Activated CD4-positive, alpha-beta T cell treated with anti-CD3 and anti-CD28 coated beads for 36 hours (primary cell): ENCODE measurements at places on chromosomes 3 and 15.

GRCh38 chr15:50064673-50065072, 54.4 kb downstream of the ATP8B4 start:
- no peak for DNase-seq

DNA sequence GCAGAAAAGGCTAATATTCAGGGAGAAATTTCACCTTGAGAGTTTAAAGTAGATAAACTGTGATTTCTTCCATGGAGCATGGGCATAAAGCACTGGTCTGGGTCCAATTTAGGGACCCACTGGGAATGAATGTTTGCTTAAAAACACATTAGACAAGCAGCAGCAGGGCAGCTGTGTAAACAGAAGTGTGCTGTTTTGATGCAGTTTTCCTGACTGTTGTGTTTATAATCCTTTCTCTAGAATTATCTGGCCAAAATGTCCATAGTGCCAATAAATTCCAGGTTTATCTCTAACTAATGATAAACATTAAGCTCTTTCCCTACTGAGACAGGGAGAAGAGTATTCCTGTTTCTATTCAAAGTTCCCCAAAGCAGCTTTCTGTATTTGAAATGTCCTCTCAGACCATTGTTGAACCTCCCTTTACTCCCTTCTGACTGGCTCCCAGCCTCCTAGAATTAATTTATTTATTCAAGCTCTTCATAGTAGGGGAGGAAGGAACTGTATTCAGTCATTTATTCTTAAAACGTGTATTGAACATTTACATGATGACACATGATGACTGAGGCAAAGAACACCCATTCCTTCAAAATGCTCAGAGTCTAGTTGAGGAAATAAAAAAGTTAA, 7.0 kb upstream of the TM4SF18 start:
- no peak for DNase-seq

GRCh38 chr15:86799226-86799625, 719.6 kb downstream of the AGBL1 start:
- no peak for DNase-seq

DNA sequence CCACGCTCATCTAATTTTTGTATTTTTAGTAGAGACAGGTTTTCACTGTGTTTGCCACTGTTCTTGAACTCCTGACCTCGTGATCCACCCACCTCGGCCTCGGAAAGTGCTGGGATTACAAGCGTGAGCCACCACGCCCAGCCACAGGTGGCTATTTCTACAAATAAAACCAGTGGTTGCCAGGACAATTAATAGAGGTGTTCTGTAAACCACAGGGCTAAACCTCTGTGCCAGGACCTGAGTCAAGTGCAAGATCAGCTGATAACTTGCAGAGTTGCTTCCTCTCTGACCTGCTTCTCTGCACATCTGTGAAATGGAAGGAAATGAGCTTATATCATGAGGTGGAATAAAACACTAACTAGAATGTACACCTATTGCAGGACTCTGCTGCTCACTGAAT, 72.8 kb downstream of the CD200R1L start:
- peak; percentile 22 for DNase-seq

GRCh38 chr3:160008961-160009360, 20.3 kb downstream of the IL12A start:
- DNase-seq = no peak

- peak; percentile 15 for DNase-seq
Measured at GRCh38 chr3:190696777-190697501, 165.6 kb downstream of the GMNC start.

DNA sequence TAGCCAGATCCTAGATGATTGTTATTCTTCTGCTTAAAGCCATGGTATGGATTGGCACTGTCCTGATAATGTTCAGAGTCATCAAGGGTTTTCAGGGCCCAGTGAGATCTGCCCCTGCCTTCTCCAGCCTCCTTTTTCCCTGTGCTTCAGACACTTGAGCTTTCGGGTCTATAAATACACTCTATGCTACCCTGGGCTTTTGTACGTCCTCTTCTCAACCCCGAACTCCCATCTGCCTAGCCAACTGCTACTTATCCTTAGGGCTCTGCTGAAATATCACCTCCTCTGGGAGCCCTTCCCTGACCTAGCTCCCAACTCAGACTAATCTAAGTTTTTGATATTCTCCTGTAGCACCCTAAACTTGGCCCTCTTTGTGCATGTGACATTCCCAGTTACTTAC, 115.3 kb downstream of the OPA1 start:
- DNase-seq = no peak

- no peak for DNase-seq
Measured at GRCh38 chr3:42504334-42505127, 2.1 kb downstream of the VIPR1 start.

DNA sequence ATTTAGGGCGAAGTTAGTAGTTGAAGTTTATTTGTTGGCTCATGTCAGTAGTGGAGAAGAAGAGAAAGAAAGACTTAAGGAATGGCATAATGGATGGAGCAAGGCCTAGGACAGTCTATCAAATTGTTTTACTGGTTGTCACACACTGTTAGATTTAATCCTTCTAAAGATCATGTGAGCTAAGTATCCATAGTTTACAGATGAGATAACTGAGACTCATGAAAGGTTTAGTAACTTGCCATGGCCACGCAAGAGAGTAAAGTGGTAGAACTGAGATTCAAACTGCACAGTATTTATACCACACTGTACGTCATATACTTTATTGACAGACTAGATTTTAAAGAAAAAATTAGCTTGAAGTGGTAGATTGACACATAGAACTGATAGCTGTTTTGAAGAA, 11.4 kb downstream of the SPRED1 start:
- no peak for DNase-seq

GRCh38 chr3:24401811-24402185, 92.9 kb downstream of the THRB start:
- DNase-seq = no peak

- DNase-seq = no peak
Measured at GRCh38 chr3:157166561-157166960, 6.6 kb upstream of the CCNL1 start.

DNA sequence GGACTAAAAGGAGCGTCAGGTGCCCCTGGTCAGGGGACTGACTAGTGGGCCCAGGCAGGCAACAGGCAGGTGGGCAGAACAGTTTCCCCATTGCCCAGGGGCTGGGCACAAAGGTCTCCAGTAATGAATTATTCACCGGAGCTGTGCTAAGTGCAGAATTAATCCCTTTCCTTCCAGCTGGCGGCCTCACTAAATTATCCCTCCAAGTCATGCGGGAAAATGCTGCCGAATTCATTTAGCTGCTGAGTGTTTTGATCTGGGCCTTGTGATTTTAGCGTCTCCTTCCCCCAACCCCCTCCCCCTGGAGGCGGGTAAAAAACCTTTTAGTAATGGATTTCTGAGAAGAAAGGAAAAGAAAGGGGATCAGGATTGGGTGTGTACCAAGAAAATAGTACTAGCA, 47.2 kb downstream of the CCDC33 start:
- no peak for DNase-seq

DNA sequence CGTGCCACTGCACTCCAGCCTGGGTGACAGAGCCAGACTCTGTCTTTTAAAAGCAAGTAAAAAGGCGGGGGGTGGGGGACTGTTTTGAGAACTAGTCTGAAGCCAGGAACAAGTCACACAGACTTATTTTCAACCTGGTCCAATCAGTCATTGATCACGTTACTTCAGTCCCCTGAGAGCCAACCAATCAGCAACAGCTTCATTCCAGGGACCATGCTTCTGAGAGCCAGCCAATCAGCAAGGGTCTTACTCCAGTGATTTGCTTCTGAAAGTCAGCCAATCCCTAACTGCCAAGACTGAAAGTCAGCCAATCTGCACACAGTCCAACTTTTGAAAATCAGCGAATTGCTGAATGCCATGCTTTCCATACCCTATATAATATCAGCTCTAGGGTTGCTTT, 48.6 kb upstream of the C15orf39 start:
- DNase-seq = peak; percentile 42

DNA sequence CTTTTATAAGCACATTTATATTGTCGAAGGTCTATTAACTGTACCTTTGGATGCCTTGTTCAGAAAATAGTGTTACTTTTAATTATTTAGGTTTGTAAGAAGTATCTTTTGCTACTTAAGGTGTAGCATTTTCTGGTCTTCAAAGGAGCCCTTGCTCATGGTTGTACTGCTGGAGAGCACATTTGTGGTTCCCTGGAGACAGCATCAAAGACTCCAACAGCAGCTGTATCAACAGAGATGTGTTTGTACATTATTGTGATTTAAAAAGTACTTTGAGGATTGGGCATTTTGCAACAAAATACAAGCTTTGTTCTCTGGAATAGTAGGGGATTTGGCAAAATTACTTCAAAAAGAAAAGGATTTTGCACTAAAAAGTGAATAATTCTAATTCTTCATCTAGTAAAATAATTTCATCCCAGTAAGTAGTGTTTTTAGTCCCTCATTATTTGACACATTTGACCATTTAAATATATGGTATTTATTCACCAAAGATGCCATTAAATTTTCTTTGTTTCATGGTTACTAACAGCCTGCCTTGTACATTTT, 16.5 kb downstream of the TBC1D23 start:
- no peak for DNase-seq

DNA sequence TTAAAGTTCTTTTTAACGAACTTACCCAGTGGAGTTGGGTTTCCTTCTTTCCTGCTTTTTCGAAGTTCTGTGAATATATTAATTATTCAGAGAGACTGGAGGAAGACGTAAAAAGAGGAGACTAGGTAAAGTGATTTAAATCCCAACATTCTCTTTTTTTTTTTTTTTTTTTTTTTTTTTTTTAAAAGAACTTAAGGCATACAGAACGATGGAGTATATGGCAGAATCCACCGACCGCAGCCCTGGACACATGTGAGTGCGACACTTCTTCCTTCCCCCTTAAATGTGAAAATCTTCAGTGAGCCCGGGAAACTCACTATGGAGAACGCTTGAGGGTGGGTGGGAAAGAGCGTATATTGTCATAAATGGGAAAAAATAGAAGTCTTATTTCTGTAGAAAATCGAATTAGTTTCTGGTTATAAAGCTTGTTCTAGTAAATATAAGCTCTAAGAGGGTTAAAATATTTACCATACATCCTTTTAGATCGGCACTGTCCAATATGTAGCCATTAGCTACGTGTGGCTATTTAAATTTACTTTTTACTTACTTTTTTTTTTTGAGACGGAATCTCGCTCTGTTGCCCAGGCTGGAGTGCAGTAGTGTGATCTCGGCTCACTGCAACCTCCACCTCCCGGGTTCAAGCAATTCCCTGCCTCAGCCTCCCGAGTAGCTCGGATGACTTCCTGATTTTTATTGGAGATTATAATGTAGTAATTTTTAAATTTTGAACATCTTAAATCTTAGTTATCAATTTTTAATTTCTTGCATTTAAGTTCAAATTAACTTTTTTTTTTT, 892 bp downstream of the NMD3 start:
- peak; percentile 38 for DNase-seq

- no peak for DNase-seq
Measured at GRCh38 chr15:76972389-76973361, 22.3 kb upstream of the PSTPIP1 start.

GRCh38 chr3:125140818-125141595, 71.5 kb downstream of the SLC12A8 start:
- no peak for DNase-seq

DNA sequence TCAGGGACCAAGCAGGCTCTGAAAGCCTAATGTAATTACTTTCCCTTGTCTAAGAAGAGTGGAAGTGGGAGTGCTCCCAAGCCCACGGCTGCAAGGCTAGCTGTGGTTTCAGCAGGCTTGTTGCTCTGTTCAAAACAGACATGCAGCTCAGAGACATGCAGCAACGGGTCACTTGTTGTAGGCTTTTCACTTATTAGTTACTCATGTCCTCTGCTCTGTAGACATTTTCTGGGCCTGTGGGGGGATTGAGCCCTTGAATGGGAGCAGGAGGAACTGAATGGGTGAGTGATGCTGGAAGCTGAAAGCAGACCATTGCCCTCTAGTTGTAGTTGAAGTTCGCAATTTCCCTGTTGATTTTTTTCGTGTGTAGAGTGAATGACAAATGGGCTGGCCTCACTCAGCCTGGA, 261.9 kb upstream of the NR2E3 start:
- no peak for DNase-seq

DNA sequence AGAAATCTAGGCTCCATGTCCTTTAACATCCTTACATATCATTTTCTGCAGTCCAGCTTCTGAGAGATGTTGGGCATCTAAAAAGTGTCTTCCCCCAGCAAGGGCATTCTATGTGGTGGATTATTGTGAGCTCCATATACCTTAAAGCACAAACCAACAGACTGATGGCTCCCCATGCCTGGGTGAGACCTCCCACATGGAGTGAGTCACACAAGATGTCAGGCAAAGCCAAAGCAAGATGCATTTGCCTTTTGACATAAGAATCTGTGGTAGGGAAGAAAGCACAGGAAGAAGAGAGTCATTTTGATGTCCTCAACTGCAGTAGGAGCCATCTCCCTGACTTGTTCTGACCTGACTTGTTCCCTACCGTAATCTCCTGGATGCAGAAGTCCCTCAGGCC, 238.7 kb upstream of the EIF1B start:
- DNase-seq = no peak

GRCh38 chr15:100245855-100246254, 95.9 kb downstream of the ADAMTS17 start:
- no peak for DNase-seq

- DNase-seq = no peak
Measured at GRCh38 chr15:63491979-63492378, 12.4 kb upstream of the USP3 start.

DNA sequence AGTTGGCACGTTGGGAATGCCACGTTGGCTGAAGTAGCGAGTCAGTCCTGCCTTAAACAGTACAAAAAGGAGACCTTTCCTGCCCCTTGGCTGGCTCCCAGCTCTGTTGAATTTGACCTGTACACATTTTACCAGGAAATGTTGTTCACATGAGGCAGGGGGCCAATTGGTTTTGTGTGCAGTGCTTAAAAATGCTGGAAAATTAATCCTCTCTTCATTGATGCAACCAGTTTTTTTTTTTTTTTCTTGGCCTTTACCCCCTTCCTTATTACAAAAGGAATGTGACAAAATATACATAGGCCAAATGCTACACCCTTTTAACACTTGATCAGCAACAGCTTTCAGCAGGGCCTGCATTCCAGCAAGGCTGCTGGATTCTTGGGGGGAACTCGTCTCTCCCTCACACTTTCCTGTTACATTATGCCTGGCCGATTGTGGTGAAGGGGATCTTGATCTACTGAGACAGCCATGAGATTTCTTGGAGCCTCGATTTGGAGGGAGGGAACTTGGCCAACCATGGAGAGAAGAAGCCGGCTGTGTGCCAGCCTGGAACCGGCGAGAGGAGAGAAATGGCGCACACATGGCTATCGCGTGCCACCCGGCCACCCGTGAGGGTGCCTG, 93.1 kb downstream of the DNASE1L3 start:
- no peak for DNase-seq

GRCh38 chr3:133987948-133988484, 41.7 kb downstream of the SLCO2A1 start:
- no peak for DNase-seq

GRCh38 chr3:156635973-156636372, 38.4 kb upstream of the TIPARP start:
- DNase-seq = no peak
